ENCODE measurements at places on chromosomes 6 and 20.

GRCh38 chr6:12923644-12924235 is 207.2 kb downstream of the PHACTR1 start:
- no peak for DNase-seq

DNA sequence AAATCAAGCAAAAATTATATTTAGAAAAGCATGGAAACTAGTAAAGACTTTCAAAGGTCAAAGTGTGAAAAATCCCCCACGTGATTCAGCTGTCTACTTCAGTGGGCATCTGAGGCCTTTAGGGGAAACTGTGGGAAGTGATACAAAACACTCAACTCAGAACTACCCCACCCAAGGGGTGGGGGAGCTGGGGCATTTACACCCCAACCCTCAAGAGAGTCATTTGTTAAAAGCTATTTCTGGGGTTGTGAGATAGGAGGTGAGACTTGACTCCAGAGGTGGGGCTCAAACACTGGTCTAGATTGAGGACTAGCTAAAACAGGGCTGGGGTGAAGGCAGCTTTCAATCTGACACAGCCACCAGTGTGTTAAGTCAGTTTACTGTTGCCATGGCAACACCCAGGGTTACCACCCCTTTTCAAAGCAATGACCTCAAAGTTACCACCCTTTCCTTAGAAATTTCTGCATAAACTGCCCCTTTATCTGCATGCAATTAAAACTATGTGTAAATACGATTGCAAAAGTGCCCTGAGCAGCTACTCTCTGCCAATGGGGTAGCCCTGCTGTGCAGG is 9.9 kb upstream of the GTSF1L start:
- no peak for DNase-seq

- no peak for DNase-seq
Observed at GRCh38 chr20:46121184-46121930, 3.2 kb downstream of the CD40 start.

DNA sequence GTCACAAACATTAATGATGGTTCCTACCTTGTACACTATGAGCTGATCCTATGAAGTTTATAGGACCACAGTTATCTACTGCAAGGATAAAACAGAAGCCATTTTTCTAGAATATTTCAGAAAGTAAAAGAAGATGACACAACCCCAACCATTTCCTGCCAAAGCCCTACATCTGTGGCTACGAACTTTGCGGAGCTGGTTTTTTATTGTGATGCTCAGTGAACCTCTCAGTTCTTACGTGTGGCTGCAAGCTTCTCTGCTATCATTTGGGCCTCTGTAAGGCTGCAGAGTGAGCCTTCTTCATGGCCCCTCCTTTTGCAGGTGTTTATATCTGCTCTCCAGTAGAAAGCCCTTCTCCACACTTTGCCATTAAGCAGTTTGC is 17.8 kb upstream of the TAGAP start:
- DNase-seq: no peak

DNA sequence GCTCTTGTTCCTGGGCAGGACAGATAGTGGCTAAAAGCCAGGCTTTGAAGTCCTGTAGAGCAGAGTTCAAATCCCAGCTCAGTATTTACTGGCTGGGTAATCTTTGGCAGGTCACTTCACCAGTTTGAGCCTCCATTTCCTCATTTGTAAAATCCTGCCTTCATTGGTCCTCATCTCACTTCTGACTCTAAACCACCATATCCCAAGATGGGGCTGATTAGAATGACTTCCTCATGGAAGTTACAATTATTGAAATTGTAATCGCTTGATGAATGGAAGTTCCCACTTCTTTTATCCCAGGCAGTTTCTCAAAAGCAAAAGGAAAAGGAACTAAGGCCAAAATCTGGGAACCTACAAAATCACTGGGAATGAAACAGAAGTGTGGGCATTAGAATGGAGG is 35.9 kb upstream of the B4GALT5 start:
- no peak for DNase-seq

DNA sequence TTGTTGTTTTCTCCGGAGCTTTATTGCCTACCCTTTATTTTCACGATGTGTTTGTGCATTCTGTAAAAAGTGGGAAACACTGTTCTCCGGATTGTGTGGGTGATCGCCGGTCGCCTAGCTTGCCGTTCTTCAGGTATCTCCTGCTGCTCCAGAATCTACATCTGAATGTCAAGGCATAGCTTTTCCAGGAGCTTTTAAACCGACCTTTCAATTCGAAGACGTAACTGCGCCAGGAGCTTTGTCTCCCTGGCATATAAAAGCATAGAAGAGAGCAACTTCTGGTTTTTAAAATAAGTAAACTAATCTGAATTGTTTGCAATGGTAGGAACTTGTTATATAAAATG is 96.0 kb downstream of the HFE start:
- no peak for DNase-seq

DNA sequence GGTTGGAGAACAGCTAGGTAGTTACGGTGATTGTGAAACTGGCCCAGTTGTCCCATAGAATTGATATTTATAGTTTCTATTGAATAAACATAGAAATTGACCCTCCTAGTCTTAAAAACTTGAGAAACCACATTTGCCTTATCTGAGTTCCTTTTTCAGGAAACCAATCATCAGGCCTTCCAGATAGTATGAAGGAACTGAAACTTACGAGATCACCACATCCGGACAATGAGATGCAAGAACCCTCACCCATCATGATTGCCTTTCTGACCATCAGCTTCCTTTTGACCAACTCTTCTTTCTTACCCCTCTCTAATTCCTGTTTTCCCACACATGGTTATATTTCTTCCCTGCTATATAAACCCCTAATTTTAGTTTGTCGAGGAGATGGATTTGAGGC is 21.8 kb downstream of the SLC35F1 start:
- DNase-seq: no peak

DNA sequence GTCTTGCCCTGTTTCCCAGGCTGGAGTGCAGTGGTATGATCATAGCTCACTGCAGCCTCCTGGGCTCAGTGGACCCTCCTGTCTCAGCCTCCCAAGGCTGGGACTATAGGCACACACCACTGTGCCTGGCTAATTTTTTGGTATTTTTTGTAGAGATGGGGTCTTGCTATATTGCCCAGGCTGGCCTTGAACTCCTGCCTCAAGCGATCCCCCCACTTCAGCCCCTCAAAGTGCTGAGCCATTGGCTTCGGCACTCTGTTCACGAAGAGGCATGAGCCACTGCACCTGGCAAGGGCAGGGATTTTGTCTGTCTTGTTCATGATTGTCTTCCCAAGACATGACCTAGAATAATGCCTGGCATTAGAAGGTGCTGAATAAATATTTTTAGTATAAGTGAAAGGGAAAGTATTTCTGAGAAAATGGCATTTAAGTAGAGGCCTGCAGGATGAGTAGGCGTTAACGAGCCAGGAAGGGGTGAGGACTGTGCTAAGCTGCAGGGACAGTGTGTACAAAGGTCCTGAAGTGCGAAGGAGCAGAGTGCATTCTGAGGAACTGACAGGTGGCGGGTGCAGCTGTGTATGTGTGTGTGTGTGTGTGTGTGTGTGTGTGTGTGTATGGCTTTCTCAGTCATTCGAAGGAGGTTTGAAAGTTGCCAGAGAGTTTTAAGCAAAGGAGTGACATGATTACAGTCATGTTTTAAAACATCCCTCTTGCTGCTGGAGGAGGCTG is 43.0 kb downstream of the VEGFA start:
- DNase-seq: no peak

Measured in astrocyte of the hippocampus (primary cell).